ENCODE measurements at places on chromosomes 13 and 19.
A peak's percentile ranks its signal among the peaks of the same experiment; 100 is the strongest.

- no peak for DNase-seq
Observed at GRCh38 chr13:50892210-50892944, 17.2 kb upstream of the RNASEH2B start.

- no peak for DNase-seq
Observed at GRCh38 chr13:57933606-57934005, 302.1 kb downstream of the PCDH17 start.

- no peak for DNase-seq
Observed at GRCh38 chr19:15180451-15181390, 20.1 kb downstream of the NOTCH3 start.

DNA sequence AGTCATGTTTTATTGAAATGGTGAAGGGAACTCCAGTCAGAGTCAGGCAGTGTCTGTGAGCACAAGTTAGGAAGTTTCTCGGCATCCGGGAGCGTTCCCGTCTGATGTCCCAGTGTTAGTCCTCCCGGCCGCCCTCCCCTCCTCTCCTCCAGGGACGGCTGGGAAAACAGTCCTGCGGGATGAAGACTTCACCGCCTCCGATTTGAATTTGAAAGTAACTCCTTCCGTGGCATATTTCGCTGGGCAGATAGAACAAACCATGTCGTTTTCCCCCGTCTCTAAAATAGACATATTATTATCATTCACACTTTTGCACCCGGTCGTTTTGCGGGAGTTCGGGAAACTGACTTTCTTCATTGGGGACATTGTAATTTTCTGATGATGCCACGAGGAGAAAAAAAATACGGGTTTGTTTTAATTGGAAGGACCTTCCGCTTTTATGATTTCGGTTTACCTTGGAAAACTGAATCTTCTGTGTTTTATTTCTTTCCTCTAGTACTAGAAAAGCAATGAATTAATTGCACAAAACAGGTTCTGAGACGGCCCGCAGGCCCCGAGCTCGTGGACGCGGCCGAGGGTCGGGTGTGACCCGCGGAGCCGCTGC, 76.6 kb downstream of the ZIC5 start:
- no peak for DNase-seq

GRCh38 chr19:6806488-6806887, 34.0 kb downstream of the VAV1 start:
- no peak for DNase-seq

GRCh38 chr13:34931572-34931971, 10.5 kb upstream of the NBEA start:
- peak; percentile 14 for DNase-seq

- DNase-seq, result peak; percentile 85
Observed at GRCh38 chr13:31982540-31982939, 49.0 kb upstream of the FRY start.

- no peak for DNase-seq
Observed at GRCh38 chr13:21330126-21330861, 128.8 kb downstream of the ZDHHC20 start.

DNA sequence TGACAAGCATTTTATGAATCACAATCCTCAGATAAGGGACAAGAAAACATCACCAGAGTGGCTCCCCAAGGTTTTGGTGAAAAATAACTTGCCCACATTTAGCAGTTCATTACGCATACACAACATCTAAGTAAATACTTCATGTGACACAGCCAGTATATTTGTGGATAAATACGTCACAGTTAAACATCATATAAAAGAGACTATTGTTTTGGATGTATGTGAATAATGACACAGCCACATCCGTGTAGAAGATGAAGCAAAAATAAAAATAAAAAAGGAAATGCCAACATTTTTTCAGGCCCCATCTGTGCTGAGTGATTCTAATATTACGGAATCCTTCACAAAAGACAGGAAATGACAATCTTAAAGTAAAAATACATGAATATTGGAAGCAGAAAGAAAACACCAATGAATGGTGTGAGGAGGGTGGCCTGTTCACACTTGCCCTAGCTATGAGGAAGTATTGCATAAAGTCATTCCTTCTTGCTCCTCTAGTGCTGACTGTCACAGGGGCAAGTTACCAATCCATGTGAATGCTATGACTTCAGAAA, 457.1 kb downstream of the KLF12 start:
- DNase-seq, result no peak

GRCh38 chr13:57352114-57352513, 185.1 kb downstream of the PRR20E start:
- no peak for DNase-seq

- DNase-seq, result peak; percentile 11
Observed at GRCh38 chr13:34733721-34734120, 208.3 kb upstream of the NBEA start.

- DNase-seq, result no peak
Observed at GRCh38 chr19:51101171-51101865, 6.9 kb downstream of the CTU1 start.

- DNase-seq, result no peak
Observed at GRCh38 chr19:6693056-6693471, 23.1 kb upstream of the TNFSF14 start.

GRCh38 chr19:41688098-41688497, at the start of gene CEACAM7:
TSS of gene CEACAM7 (minus strand) at chr19:41688270. CDS start at chr19:41688165, 105 bp downstream.
- DNase-seq, result no peak

DNA sequence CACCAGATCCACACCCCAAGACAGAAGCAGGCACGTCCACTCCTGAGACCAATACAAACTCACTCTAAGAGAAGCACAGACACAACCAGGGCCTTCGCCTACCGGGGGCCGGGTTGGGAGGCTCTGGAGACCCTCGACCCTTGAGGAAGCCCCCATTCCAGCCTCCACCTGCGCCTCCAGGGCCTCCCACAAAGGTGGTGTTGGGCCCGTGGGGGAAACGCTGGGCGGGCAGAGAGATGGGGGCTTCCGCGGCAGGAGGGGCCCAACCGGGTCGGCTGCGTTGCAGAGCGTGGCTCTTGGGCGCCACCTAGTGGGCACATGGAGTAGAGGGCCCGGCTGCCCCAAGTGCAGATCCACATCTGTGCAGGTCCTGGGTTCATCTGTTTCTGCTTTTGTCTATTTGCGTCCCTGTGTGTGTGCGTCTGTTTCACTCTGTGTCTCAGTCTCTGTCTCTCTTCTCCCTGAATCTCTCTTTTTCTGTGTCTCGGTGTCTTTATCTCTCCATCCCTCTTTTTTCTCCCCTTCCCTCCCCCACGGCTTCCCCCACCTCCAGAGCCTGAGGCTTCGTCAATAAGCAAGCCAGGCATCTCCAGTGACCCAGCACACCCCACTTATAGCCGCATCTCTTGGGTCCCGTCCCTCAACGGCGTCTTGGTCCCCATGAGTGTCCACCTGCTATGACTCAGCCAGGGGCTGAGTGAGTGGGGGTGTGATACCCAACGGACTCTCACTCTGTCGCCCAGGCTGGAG, 10.5 kb upstream of the TINCR start:
- no peak for DNase-seq

GRCh38 chr19:55902080-55902751, 29.9 kb downstream of the NLRP13 start:
- no peak for DNase-seq

DNA sequence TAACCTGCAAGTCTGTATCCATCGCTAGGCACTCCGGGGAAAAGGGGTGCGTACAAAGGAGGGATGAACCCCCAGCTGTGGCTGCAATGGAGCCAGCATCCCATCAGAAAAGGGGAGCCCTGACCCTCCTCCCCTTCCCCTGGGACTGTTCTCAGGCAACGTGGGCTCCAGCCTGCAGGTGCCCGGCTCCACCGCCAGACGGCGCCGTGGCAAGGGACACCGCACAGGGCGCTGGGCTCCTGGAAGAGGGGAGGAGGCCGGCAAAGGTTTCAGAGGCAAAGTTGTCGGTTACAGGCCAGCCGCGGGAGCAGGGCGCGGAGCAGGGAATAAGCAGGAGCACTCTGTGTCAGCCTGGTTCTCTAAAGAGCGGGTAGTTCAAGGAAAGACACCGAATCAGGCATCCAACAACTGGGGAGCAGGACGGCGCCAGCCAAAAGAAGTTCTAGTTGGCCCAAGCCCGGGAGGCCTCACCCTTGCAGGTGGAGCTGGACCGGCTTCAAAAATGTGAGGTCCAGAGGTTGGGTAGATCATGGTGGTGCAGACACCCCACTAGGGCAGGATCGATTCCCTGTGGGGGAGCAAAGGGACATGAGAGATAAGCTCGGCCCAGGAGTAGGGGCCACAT, 53.0 kb upstream of the ATP12A start:
- DNase-seq, result no peak

DNA sequence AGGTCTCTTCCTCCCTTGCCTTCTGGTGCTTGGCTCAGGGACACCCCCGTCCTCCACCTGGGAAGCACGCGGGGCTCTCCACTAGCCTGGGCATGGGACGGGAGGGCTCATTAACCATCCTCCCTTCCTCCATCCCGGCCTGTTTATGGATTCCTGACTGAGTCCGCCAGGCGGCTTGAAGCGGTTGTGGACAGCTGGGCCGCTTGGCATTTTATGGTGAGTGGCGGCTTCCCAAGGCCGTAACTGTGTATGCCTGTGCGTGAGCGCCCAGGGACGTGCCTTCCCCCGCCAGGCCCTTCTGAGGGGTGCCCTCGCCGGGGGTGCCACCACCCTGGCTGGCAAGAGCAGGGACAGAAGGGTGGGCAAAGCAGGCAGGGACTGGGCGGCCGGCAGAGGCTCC, 202.8 kb downstream of the URI1 start:
- no peak for DNase-seq

GRCh38 chr19:6970021-6970420, 51.2 kb downstream of the MBD3L2B start:
- no peak for DNase-seq

GRCh38 chr13:90405301-90405700, 942.2 kb upstream of the MIR17HG start:
- no peak for DNase-seq

GRCh38 chr19:18670312-18670711, 13.2 kb upstream of the CRTC1 start:
- DNase-seq, result no peak

DNA sequence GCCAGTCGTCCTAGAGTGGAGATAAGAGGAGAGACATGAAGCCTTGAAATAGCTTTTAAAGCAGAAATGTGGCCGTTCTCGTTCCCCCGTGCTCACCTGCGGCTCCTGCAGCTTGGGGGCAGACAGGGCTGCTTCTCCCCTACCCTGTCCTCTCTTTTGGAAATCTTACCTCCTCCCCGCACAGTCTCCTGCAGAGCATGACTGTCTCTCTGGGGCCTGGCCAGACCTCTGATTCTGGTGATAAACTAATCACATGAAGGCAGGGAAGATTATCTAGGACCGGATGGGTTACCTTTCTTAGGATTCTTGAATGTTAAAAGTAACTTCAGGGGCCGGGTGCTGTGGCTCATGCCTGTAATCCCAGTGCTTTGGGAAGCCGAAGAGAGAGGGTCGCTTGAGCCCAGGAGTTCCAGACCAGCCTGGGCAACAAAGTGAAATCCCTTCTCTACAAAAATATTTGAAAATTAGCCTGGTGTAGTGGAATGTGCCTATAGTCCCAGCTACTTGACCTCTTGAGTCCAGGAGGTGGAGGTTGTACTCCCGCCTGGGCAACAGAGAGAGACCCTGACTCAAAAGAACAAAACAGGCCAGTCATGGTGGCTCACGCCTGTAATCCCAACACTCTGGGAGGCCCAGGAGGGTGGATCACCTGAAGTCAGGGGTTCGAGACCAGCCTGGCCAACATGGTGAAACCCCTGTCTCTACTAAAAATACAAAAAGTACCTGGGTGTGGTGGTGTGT, 8.1 kb downstream of the CEBPA start:
- no peak for DNase-seq

DNA sequence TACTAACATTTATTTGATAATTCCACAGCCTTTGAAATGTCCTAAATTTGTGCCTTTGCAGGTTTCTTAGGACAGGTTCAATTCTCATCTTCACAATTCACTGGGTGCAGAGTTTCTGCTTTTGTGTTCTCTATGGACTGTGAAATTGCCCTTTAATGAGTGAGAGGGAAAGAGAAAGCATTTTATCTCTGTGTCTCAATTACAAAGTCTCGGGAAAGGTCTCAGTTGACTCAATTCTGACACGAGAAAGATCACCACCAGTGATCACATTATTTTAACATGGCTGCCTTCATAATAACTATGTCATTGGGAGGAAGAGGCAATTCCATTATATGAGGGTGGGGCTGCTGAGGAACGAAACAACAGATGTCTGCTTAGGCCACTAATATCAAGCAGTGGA, 26.2 kb upstream of the LRCH1 start:
- DNase-seq, result no peak

GRCh38 chr13:78012046-78012445, 93.4 kb upstream of the EDNRB start:
- DNase-seq, result no peak

DNA sequence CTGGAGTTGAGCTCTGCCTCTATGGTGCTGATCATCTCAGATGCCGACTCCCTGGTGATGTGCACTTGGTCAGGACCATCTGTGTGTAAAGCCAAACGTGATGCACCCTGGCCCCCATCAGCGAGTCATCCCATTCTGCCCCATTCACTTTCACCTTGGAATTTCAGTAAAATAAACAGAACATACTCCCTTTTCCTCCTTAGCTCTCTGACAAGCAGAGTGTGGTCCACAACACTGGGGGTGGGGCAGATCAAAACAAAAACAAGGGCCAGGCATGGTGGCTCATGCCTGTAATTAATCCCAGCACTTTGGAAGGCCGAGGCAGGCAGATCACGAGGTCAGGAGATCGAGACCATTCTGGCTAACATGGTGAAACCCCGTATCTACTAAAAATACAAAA, 12.3 kb downstream of the CEACAM20 start:
- DNase-seq, result no peak

DNA sequence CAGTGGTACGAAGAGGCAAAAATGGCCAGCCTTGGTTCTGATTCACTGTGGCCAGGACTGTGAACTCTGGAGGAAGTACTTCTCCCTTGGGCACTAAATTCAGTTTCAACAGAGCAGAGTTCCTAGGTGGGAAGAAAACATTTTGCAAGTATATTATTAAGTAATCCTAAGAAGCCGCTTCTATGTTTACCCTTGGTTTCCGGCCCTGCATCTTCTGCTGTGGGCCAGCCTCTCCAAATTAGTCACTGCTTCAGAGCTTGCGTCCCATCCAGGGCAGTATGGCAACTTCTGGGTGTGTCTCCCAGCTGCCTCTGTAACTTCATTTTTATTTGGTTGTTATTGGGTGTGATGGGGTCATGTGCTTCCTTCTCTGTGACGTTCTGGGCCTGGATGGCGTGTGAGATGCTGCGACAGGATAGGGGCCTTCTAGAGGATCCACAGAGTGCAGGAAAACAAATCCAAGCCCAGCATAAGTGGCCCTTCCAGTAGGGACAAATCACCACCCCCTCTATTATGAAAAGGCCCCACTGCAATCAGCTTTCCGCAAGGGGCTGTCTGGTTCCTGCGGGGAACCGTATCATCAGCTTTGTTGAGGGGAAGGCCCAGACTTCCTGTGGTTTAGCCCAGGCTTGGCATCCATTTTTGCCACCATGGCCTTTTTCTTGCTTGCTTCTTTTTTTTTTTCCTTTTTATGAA, 55.1 kb upstream of the C1QTNF9 start:
- no peak for DNase-seq

DNA sequence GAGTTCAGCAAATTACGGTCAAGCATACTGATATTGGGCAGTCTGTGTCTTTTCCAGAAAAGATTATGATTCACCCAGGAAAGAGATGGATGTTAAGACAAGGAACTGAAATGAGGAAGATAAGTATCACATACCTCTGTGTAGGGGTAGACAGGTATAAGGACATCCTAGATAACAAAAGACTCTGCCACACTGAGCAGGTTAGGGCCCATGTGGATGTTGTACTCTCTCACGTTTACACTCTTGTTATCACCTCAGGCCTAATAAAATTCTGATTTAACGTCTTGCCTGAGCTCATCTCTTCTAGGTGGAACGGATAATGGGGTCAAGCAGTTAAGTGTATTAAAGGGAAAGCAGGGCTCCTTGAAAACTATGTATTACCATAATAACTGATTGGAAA, 2480.8 kb downstream of the PCDH9 start:
- no peak for DNase-seq

- no peak for DNase-seq
Observed at GRCh38 chr13:54750521-54750920, 1721.9 kb downstream of the OLFM4 start.

Data from AG09309 (cell line).